Stimulated activated CD8-positive, alpha-beta memory T cell treated with anti-CD3 and anti-CD28 coated beads, Interleukin-4, amount 100 ng/mL, for 1 hour (primary cell): ENCODE measurements at places on chromosomes 6 and 20.

DNA sequence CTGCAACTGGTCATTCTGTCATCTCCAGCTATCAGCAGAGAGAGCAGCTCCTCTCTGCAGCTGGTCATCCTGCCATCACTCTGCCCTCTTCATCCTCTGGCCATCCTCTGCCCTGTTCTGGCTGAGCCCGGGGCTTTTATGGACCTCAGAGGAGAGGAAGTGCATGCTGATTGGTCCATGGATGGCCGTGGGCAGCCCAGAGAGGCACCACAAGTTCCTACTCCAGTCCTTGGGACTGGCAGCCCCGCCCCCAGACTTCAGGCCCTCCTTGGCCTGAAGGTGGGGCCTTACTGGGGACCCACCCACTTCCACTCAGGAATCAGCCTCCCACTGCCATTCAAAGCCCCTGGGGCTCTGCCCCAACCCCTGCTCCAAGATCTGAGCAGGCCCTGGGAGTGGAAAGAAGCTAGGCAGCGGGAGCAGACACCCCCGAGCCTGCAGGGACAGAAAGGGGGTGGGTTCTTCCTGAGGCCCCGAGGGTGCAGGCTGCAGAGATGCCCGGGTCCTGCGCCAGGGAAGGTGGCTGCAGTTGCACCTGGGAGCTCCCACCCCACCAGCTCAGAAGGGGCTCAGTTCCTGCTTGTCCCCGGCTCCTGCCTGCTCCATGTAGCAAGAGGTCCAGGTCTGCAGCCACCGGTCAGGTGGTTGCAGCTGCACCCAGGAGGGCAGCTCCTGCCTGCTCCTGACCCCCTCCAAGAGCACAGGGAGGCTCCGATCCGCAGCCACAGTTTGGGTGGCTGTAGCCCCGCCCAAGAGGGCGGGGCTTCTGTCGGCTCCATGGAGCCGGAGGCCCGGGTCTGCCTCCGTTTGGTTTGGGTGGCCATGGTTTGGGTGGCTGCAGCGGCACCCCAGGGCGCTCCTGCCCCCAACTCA, 34.1 kb upstream of the HMGA1 start:
- DNase-seq, result no peak

GRCh38 chr6:3324262-3324942, 65.7 kb downstream of the PSMG4 start:
- no peak for DNase-seq

GRCh38 chr6:131807644-131808459, at the start of gene ENPP1:
ENPP1 (plus strand) TSS chr6:131808020; CDS start chr6:131808036, 16 bp downstream.
- no peak for DNase-seq

GRCh38 chr20:64001607-64002011, 20.7 kb downstream of the PRPF6 start:
- DNase-seq, result no peak

- no peak for DNase-seq
Observed at GRCh38 chr6:163325390-163325784, 89.1 kb upstream of the QKI start.

GRCh38 chr6:132961122-132961521, 146.8 kb downstream of the RPS12 start:
- no peak for DNase-seq

- no peak for DNase-seq
Observed at GRCh38 chr6:144314003-144314485, 28.9 kb downstream of the UTRN start.

DNA sequence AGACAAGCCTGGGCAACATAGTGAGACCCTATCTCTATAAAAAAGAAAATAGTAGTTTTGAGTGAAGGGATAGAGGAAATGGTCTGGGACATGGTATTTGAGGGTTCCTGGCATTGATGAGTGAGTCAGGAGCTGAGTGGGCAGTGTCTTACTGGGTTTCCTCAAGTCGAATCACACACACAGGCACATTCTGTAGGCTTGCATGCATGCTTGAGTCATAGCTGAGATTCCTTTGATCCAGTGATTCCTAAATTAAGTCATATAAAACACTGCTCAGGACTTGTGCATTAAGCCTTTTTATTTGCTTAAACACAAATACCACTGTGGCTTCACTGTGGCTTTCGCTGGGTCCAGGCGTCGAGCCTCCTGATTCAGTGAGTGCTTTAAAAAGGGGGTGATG, 71.8 kb upstream of the TMEM181 start:
- no peak for DNase-seq

GRCh38 chr20:46172455-46172854, 54.3 kb downstream of the CD40 start:
- DNase-seq, result no peak

DNA sequence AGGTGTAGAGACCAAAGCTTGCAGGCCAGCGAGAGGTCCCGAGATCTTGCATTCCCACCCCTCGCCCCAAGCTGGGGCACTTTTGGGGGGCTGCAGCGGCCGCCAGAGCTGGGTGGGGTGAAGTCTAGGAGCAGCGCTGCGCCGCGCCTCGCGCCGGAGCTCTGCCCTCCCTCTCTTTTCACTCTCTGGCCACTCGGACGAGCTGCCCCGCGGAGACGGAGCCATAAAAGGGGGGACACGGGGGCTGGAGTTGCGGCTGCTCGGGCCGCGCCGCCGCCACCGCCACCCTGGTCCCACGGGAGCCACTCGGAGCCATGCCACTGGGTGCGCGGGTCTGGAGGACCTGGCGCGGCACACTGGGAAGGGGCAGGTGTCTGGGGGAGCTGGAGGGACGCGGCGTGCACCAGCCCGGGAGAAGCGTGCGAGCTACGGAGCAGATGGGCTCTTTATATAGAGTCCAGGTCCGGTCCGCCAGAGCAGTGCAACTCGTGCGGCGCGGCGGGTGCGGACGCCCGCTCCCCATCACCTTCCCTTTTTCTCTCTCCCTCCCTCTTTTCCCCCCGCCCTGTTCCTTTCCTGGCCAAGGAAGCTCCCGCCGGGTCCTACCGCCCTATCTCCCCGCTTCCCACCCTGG, 687 bp upstream of the HTR1B start:
- DNase-seq, result no peak

DNA sequence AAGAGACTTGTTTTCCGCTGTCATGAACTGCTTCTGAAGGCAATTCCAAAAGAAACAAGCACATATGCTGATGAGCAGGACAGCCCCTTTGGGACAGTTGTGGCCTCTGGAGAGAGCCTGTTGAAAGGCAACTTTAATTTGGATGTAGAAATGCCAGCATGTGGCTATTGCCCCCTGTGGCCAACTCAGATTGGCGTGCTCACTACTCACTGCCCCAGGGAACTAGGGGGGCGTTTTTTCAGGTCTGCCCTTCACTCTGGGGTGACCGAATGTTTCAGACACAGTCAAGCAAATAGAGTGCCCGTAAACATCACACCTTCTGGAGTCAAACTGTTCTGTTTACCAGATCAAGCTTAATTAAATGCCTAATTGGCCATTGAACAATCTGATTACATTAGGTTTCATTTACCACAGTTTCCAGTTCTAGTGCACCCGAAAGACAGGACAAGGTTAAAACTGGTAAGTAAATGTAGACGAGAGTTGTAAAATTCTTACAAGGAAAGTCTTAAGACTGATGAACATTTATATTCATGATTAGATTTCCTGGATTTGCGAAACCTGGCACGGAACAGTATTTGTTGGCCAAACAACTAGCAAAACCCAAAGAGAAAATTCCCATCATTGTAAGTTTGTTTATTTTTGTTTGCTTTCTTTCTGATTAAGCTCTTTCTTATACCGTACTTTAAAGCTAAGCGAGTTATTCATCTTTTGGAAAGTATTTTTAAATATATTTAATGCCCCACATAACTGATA, 75.9 kb upstream of the SYNJ2 start:
- DNase-seq, result no peak

DNA sequence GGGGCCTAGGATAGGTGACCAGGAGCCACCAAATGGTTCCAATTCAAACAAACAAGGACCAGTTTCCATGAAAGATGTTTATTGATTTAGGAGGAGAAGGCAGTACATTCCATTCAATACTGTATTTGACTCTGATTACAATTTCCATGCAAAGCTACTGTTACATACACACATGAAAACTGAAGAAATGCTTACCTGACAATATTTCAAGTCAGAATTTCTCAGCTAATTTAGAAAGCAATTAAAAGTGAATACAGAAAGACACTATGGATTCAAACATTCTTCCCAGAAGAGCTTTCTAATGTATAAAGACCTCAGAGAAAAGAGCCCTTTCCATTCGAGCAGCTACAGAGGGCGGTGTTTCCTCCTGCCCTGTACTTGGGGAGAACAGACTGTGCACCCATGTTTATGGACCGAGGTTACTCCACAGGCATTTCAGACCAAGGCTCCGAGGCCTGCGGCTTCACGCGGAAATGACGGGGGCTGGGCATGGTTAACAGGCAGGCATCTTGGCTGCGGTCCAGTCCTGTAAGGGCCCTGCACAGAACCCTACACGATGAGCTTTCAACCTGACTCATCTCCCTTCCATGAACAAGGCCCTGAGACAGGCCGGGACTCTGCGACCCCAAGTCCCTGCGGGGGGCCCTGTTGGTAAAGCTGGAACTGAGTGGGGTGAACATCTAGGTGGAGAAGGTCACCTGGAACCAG, 25.7 kb upstream of the TCFL5 start:
- no peak for DNase-seq

GRCh38 chr6:11058406-11058805, 14.3 kb upstream of the ELOVL2 start:
- DNase-seq, result no peak

DNA sequence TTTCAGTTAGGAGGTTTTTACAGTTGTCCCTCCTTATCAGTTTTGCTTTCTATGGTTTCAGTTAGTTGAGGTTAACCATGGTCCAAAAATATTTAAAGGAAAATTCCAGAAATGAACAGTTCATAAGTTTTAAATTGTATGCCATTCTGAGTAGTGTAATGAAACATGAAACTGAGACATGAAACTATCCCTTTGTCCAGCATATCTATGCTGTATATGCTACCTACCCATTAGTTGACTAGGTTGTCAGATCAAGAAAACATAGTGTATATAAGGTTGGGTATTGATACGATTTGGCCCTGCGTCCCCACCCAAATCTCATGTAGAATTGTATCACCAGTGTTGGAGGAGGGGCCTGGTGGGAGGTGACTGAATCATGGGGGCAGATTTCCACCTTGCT, 39.1 kb downstream of the VGLL2 start:
- DNase-seq, result no peak

- no peak for DNase-seq
Observed at GRCh38 chr6:706146-706545, 13.2 kb upstream of the EXOC2 start.

DNA sequence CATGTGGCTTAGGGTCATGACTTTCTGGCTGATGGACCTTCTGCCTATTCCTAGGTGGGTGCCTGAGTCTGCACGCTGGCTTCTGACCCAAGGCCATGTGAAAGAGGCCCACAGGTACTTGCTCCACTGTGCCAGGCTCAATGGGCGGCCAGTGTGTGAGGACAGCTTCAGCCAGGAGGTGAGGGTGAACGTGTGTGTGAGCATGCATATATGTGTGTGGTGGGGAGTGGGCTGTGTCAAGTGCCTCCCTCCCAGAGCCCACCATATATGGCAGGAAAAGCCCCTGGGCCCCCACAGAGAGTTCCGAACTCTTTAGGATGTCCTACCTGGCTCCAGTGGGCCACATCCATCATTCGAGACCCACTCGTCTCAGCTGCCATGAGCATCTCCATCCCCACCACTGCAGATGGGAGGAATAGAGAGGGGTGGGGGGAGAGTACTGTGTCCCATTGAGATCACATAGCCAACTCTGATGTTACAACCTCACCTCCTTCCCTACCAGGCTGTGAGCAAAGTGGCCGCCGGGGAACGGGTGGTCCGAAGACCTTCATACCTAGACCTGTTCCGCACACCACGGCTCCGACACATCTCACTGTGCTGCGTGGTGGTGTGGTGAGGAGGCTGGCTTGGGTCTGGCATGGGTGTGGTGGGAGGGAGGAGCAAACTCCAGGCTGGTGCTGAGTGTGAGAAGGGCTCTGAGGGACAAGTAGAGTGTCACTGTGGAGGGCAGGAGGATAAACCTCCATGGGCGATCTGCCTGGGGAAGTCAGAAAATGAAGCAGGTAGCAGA, 3.2 kb downstream of the SLC22A7 start:
- no peak for DNase-seq

GRCh38 chr6:76264468-76264867, 192.0 kb upstream of the IMPG1 start:
- DNase-seq, result no peak

DNA sequence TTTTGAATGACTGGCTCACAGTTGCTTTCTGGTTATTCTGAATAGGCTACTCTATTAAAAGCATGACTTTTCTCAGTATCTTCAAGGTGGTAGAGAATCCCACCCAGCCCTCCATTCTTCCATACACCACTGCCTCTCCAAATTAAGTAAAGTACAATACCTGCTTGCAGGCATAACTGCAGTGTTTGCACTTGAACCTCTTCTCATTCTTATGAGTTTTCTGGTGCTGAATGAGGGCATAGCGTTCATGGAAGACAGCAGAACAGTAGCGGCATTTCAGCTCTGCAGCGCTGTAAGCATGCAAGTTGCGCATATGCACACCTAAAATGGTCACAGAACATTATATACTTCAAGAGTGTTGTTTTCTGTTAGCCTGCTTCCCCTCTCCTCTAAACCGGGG, 12.5 kb downstream of the CTCFL start:
- no peak for DNase-seq

DNA sequence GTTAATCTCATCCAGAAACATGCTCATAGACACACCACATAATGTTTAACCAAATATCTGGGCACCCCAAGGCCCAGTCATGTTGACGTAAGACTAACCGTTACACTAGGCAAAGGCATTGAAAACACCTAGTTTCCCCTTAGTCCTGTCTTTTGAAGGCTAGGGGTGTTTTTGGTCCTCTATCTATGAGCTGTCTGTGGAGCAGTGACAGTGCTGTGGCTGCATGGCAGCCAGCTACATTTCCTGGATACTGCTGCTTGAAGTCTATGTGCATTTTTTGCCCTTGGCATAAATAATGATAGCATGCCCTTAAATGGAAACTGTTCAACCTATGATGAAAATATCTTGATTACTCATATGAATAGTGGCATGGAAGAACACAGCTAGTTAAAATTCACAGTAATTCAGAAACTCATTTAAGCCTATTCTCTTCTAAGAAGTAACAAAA, 18.6 kb downstream of the FARS2 start:
- DNase-seq, result no peak

DNA sequence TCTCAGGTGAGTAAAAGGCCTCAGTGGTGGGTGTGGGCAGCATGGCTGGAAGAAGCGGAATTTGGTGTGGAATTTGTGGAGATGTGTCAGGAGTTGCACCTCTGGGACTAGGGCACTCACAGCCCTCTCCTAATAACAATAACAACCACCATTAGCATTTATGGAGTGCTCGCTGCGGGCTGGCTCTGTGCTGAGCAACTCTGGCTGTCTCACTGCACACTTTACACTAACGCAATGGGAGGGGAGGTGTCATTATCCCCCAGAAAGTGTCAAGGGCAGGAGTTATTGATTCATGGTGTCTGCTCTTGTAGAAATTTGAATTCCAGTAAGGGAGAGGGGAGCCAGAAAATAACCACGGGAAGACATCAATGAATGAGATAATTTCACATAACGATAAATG, 22.7 kb upstream of the SCRT2 start:
- no peak for DNase-seq
